ENCODE measurements at places on chromosomes 7 and 10. TPM values are rescaled to one million over a fixed set of nuclear protein-coding genes. Genes with fewer than 3 reads are reported as not detected.
A peak's percentile ranks its signal among the peaks of the same experiment; 100 is the strongest.

Gene NSUN6
- 23.2 TPM for total RNA-seq

Gene PNLIPRP2
- total RNA-seq = not detected

Gene OR2A12
- not detected for total RNA-seq

DNA sequence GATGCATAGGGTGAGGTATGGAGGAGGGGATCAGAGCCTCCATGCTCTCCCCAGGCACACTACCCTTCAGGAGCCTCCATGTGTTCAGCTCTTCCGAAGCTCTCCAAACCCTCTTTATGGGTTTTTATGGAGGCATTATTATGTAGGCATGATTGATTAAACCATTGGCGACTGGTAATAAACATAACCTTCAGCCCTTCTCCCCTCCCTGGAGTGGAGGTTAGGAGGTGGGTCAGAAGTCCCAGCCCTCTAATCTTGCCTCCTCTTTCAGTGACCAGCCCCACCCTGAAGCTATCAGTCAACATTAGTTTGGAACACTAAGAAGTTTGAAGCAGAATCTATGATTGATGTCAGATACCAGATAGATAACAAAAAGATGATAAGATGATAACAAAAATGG lies 23.3 kb downstream of the CAPZA2 start:
- peaks cover 41% of the 10 kb centered on the region for H3K36me3 ChIP-seq
- peaks cover 8% of the 10 kb centered on the region for H3K4me1 ChIP-seq
- no peak for DNase-seq
- H3K27ac ChIP-seq = no peak overlapping the region
- H3K4me3 ChIP-seq = no peak overlapping the region
- H3K27me3 ChIP-seq = no peaks in the 10 kb centered on the region

DNA sequence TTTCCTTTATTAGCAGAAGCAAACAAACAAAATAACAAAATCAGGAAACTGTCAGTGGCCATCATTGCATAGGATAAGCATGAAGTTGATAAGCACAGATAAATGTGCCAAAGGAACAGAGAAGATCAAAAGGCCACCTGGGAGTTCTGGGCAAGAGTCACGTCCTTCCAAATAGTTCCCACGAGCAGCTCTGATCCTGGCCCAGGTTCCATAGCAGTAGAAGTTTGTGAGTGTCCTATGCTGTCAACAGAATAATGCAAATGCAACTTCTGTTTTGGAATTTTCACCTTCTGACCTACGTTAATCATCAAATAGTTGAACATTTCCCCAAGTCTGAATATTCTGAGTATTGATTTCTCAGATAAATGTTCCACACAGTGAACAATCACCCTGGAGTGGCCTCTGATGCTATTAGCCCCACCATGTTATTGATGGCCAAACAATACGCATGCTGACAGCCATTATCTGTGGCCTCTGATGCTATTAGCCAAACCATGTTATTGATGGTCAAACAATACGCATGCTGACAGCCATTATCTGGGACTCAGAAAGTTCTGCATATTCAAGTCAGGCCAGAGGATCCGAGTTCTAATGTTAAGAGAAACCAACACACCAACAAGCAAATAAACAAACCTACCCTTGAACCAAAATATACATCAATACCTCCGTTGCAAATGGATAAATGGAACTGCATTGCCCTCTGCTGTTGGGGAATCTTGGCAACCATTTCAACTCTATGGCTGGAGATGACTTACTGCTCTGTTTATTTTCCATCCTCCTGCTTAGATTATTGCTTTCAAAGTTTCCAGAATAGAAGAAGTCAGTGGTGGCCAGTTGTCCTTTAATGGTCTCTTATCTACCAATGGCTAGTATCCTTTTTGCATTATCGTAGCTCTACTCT lies 63.3 kb downstream of the MRC1 start:
- H3K27ac ChIP-seq = no peak overlapping the region
- H3K4me3 ChIP-seq = no peak overlapping the region
- no peak for DNase-seq
- peaks cover 4% of the 10 kb centered on the region for H3K27me3 ChIP-seq
- no peaks in the 10 kb centered on the region for H3K4me1 ChIP-seq

DNA sequence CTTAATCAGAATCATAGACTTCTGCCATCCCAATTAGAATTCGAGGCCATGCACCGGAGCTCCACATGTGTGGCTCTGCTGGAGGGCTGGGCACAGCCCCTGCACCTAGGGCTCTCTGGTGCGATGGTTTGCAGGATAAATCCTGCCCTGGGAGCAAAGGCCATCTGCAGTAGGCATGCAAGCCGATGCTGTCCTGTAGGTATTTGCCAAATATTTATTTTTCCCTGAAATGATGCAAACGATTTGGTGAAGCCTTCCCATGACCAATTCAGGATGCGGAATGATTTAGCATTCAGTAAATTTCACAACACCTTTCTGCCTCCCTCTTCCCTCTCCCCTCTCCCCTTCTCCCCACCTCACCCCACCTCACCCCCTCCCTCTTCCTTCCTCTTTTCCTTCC lies 170.6 kb downstream of the EBF3 start:
- no peak for DNase-seq
- no peak overlapping the region for H3K4me3 ChIP-seq
- no peaks in the 10 kb centered on the region for H3K4me1 ChIP-seq
- H3K27ac ChIP-seq = no peak overlapping the region
- H3K27me3 ChIP-seq = no peaks in the 10 kb centered on the region
- no peaks in the 10 kb centered on the region for H3K36me3 ChIP-seq

- no peak overlapping the region for H3K27ac ChIP-seq
- peaks cover 16% of the 10 kb centered on the region for H3K27me3 ChIP-seq
- no peak for DNase-seq
- peaks cover 12% of the 10 kb centered on the region for H3K4me1 ChIP-seq
Measured at GRCh38 chr7:134890246-134891240, 95.8 kb upstream of the AGBL3 start.

DNA sequence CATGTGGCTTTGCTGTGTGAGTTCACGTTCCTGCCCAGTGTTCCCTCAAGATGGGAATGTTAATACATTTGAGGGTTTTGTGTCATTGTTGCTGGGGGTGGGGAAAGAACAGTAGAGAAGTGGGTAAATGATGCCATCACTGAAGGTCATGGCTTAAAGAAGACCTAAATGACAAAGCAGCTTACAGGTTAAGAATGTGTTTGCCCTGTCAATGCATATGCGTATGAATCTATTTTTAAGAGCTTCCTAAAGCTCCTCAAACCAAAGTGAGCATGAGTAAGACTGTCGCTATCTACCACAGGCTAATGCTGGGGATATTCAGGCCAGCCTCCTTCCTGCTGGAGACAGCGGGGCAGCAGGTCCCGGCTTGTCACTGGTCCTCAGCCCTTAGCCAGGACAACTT lies 162.9 kb downstream of the CREB5 start:
- H3K27ac ChIP-seq = no peak overlapping the region
- no peak overlapping the region for H3K4me3 ChIP-seq
- H3K36me3 ChIP-seq = peaks cover 2% of the 10 kb centered on the region

- H3K36me3 ChIP-seq = no peaks in the 10 kb centered on the region
- H3K4me3 ChIP-seq = no peak overlapping the region
- DNase-seq = no peak
Measured at GRCh38 chr10:19688344-19688743, 127.9 kb upstream of the PLXDC2 start.

DNA sequence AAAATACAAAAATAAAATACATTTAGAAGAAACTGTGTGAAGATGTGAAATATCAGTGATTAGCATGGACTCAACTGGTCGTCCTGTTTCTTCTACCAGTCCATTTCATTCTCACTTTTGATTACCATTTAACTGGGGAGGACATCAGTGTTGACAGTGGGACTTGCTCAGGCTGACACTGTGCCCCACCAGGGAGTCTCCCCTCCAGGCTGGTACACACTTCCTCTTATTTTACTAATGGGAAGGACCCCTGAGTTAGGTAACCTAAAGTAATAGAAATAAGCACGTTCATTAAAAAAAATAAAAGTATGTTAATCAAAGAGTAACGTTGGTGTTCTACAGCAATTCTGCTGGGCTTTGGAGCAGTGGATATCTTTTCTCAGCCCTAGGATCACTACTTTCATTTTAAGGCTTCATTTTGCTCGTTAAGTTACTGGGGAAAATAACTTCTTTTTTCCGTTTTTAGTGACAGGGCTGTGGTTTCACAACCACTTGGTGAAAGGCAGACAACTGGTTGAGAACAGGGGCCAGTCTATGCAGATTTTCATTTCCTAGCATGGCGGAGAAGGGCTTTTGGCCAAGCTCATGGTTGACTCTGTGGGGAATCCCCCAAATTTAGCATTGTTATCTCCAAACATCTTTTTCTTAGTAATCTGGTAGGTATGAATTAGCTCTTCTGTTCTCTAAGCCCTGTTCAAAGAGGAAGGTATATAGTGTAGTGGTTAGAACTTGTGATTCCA lies 2.1 kb downstream of the SNX10 start:
- peaks cover 2% of the 10 kb centered on the region for H3K27me3 ChIP-seq
- peak overlapping the region; percentile 89 for H3K4me3 ChIP-seq
- peak; percentile 37 for DNase-seq
- H3K27ac ChIP-seq = peak overlapping the region; percentile 92

DNA sequence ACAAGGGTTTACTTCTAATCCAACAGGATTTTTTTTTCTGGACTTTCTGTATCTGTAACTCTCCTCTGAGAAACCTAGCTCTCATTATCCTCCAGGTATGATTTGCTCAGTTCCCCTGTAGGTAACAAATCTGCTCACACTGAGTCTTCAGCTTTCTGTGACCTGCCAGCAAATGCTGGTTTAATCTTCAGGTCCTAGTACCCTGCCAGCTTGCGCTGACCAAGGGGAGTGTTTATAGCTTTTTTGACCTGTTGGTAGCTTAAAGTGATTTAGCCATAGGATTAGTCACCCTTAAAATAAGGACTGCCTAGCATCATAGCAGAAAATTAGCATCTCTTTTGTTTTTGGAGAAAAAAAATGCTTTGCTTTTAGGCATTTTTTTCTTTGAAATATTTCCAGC lies 22.4 kb downstream of the SND1 start:
- H3K27ac ChIP-seq = no peak overlapping the region
- no peak overlapping the region for H3K4me3 ChIP-seq
- DNase-seq = no peak
- H3K4me1 ChIP-seq = peaks cover 7% of the 10 kb centered on the region

- H3K36me3 ChIP-seq = peaks cover 5% of the 10 kb centered on the region
- H3K27me3 ChIP-seq = peaks cover 8% of the 10 kb centered on the region
- no peak for DNase-seq
- no peak overlapping the region for H3K4me3 ChIP-seq
- no peak overlapping the region for H3K27ac ChIP-seq
- peaks cover 6% of the 10 kb centered on the region for H3K4me1 ChIP-seq
Measured at GRCh38 chr10:62842983-62843382, 26.8 kb upstream of the EGR2 start.

DNA sequence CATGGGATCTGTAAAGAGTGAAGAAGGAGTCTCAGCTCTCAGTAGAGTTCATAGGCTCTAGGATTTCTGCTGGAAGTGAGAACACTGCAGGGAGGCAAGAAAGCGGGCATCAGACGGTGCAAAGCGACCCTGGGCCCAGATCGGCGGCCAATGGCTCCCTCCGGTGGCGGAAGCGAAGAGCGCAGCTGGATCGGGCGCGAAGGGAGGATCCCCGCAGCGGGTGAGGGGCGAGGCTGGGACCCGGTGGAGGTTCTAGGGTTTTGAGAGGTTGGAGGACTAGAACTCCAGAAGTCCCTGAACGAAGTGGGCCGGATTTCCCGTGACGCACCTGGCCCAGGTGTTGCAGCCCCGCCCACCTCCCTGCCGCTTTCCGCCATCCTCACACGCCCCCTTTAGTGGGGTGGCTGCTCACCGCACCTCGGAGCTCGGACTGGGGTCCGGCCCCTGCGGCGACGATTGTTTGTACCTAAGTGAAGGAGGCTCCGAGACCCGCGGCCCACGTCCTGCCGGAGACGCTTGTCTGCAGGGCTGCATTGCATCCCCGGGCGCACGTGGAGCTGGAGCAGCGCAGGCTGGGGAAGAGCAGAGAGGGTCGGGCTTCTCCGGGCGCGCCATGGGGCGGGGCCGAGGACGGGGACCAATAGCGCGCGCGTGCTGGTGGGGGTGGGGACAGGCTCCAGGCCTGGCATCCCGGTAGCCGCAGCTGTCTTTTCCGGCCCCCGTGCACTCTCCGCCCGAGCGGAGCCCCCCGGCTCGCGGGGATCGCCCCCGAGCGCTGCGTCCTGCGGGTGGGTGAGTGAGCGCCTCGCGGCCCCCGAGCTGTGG lies at the start of gene SLC12A9:
TSS of gene SLC12A9 (plus strand) at position 666 of the 825 bp plus-strand sequence. CDS start 1,485 bp downstream, outside the sequence.
- peaks cover 10% of the 10 kb centered on the region for H3K4me1 ChIP-seq
- peak within 1 kb of the TSS; percentile 80 for H3K27ac ChIP-seq
- peaks cover 4% of the 10 kb centered on the region for H3K36me3 ChIP-seq
- peak; percentile 94 for DNase-seq
- H3K27me3 ChIP-seq = no peaks in the 10 kb centered on the region

GRCh38 chr10:63388421-63389031 lies 77.3 kb downstream of the JMJD1C start:
- no peaks in the 10 kb centered on the region for H3K27me3 ChIP-seq
- H3K27ac ChIP-seq = peak overlapping the region; percentile 55
- peak overlapping the region; percentile 76 for H3K4me3 ChIP-seq
- peaks cover 27% of the 10 kb centered on the region for H3K36me3 ChIP-seq

GRCh38 chr7:139687211-139687954 lies 90.4 kb downstream of the HIPK2 start:
- H3K27ac ChIP-seq = peak overlapping the region; percentile 66
- H3K4me3 ChIP-seq = no peak overlapping the region
- no peaks in the 10 kb centered on the region for H3K27me3 ChIP-seq
- H3K36me3 ChIP-seq = peaks cover 29% of the 10 kb centered on the region
- peaks cover 17% of the 10 kb centered on the region for H3K4me1 ChIP-seq

DNA sequence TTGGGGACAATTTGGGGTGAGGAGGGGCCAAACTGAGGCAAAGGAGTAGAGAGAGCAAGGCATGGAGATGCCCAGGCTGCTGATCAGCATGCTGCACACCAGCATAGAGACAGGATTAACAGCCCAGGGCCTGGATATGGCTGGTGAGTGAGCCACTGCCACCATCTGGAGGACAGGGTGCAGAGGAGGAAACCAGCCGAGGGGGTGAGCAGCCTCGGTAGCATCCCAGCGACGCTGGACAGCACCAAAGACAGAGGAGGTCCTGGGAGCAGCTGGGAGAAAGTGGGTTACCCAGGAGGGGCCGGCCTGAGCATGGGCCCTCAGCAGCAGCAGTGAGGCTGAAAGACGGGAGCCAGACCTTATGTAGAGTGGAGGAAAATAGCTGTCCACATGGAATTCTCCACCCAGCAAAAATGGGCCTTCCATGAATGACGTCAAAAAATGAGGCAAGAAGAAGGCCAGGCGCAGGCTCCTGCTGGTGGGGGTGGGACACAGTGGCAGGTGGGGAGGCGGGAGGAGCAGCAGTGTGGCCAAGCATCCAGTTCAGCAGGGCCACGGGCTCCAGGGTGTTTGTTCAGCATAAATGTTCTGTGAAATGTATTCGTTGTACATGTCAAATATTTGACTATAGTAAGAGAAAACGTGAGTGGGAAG lies 16.7 kb downstream of the RET start:
- H3K36me3 ChIP-seq = no peaks in the 10 kb centered on the region
- no peak overlapping the region for H3K27ac ChIP-seq
- H3K4me3 ChIP-seq = no peak overlapping the region
- no peak for DNase-seq

- H3K27ac ChIP-seq = no peak overlapping the region
- DNase-seq = no peak
- no peak overlapping the region for H3K4me3 ChIP-seq
- H3K4me1 ChIP-seq = no peaks in the 10 kb centered on the region
Measured at GRCh38 chr10:15588151-15588550, 131.6 kb downstream of the ITGA8 start.

All from activated naive CD8-positive, alpha-beta T cell treated with anti-CD3 and anti-CD28 coated beads, Interleukin-2, amount 10 ng/mL, durations not matched to agents 7 days and 5 days (primary cell).